Stimulated activated CD4-positive, alpha-beta T cell treated with anti-CD3 and anti-CD28 coated beads, Interleukin-1b, Interleukin-23, amount 100 ng/mL, for 48 hours (primary cell): ENCODE measurements at places on chromosomes 7 and 10.

GRCh38 chr10:107914450-107915214, 750.1 kb upstream of the SORCS1 start:
- no peak for DNase-seq

- DNase-seq, result no peak
These were observed 185.6 kb upstream of the LRGUK start for GRCh38 chr7:133941496-133941895.

- no peak for DNase-seq
These were observed 6.0 kb downstream of the TEX47 start for GRCh38 chr7:88789480-88790064.

DNA sequence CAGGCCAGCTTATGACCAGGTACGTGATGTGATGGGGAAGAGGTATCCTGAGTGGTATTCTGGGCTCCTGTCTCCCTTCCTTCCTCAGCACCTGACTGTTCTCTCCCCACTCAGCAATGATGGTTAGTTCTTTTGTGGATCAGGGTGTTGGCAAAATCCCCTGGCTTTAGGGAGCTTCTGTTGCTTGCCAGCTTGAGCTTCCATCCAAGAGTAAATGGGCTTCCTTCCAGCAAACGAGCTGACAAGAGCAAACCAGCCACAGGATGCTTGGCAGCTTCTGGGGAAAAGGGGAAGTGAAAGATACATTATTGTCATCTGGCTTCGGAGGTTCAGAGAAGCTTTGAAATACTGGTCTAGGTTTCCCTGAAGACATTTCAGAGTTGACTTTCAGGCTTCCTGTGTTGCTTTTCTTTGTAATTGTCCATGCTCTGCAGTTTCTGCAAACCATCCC, 5.2 kb downstream of the DUSP5 start:
- DNase-seq, result peak; percentile 24

DNA sequence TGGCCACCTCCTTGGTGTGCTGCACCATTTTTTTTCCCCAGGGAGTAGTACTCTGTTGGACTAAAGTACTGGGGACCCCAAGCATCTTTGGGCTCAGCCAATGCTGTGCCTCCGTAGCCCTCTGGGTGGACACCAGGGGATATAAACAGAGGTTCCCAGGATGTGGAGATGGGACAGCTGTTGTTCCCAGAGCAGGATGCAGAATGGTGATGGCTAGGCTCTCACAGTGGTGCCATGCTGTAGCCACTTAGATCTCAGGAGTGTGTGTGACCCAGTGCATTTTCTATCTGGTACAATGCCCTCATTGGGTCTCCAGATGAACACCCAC, 50.9 kb upstream of the SCIN start:
- DNase-seq, result no peak

GRCh38 chr10:5585517-5586206, 60.9 kb downstream of the CALML3 start:
- DNase-seq, result no peak

GRCh38 chr7:124269774-124270173, 236.9 kb upstream of the TMEM229A start:
- no peak for DNase-seq

DNA sequence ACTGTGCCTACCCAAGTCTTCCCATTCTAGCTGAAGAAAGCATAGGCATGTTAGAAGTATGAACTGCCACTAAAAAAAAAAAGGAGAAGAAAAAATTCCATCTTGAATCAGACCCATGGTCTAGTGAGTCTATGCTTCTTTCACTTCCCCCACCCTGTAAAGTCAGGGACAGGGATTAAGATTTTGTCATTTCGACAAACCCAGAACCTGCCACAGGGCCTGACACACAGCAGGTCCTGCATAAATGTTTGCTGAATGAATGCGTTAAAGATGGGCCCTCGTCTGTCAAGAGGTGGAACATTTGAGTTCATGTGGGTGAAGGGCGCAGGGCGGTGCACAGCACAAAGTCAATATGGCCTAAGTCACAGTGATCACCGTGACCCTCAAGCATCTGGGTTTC, 4.9 kb downstream of the HIPK2 start:
- no peak for DNase-seq

GRCh38 chr10:88152728-88153133, 289.3 kb downstream of the PTEN start:
- DNase-seq, result peak; percentile 75

DNA sequence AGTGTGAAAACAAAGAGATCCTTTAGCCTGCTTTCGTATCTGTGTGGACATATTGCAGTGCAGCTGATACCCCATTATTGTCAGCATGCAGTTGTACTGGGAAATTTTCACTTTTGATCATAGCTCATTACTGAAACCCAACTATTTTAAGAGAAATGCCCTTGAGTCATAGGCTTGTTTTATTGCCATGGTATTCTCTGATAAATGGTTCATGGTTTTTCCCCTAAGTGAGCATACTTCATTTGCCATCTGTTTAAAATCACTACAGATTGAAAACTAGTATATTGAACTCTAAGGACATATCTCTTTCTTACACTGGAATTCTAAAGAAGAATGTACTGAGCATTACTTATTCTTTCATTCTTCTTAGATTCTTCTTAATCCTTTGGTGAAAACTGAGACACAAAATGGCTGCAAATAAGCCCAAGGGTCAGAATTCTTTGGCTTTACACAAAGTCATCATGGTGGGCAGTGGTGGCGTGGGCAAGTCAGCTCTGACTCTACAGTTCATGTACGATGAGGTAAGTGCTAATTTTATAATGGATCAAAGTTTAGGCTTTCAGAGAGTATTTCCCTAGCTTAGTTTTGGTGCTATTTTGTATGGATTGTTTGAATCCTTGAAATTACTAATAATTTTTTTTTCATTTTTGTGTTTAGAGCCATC, 63.0 kb downstream of the RALA start:
- no peak for DNase-seq

DNA sequence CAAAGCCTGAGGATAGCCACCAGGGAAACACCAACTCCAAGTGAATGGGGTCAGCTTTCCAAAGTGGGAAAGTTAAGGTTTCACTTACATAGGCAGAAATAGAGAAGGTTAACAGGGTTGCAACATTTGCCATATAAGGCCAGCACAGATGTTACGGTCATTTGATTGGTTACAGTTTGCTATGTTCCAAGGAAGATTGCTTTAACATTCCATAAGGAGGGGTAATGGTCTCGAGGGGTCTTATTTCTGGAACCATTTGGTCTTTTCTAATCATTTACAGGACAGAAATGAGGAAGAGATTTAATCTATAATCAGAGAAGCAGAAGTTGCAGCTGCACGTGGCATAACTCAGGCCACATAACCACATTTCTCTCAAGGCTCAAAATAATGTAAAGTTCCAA, 679.4 kb upstream of the C7orf33 start:
- no peak for DNase-seq

DNA sequence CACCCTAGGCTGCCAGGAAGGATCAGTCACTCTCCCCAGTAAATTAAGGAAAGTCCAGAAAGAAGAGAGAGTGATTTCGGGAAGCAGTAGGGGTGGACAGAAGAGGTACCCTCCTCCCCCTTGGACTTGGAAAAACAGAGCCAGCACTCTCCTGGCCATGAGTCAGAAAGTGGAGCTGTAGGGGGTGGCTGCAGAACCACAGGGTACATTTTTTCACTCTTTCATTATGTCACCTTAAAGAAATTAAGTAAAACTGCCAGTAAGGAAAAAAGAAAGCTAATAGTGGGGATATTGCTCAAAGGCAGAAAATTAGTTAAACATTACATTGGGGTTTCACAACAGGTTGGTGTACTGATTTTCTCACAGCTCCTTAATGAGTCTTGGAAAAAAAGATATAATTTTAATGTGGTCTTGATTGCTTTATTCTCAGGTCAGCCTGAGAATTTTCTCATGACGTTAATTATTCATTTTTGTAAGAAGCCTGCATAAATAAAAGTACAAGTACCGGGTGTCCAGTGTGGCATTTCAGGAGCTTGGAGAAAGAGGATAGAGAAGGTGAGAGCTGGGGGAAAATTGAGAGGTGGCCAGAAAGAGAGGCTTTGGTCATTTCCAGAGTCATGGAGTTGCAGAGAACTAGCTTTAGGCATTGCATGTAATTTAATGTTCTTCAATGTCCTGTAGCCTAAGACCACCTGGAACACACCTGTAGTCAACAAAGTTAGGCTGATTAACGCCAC, 23.2 kb upstream of the AOAH start:
- DNase-seq, result no peak

DNA sequence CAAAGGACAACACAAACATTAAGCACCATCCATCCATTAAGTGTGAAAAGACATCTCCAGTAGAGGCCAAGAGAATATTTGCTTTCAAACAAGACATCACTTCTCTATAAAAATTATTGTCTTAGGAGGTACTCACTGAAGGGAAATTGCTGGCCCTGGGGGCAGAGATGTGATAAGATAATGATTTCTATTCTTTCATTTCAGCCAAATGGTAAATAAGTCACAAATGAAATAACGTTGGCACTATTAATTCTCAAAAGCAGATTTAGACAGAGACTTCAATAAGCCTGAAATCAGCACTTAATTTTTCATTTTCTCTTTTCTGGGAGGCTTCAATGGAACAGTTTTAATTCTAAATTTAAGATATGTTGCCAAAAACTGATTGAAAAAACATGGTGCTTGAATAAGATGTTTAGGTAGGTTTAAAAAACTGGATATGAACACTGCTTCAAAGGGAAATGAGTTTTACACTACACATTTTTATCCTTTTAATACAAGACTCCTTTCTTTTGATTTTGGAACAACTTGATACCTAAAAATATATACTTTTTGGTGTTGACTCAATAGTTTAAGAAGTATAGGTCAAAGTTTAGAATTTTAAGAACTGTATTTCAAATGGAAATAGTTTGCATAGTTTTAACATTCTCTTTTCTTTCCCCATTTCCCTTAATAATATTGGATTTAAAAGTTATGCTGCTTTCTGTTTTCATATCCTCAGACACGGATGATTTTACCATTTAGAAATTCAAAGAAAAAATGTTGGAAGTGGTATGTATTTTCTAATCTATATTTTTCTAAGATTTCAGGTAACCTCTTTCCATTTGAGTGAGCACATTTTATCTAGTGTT, 204.0 kb downstream of the AHR start:
- DNase-seq, result no peak

DNA sequence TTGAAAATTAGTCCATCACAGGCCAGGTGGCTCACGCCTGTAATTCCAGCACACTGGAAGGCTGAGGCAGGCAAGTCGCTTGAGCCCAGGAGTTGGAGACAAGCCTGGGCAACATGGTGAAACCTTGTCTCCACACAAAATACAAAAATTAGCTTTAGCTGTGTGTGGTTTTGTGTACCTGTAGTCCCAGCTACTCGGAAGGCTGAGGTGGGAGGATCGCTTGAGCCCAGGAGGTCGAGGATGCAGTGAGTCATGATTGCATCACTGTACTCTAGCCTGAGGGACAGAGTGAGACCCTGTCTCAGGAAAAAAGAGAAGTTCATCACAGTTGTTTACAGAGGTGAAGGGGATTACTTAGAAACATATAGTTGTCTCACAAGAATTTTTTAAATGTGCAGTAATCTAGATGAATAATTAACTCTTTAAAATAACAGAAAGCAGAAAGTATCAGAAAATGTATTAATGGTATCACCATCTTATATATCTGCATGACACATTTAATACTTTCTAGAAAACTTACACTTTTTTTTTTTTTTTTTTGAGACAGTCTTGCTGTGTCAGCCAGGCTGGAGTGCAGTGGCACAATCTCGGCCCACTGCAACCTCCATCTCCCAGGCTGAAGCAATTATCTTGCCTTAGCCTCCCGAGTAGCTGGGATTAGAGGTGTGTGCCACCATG, 8.9 kb downstream of the LCOR start:
- DNase-seq, result peak; percentile 6

- no peak for DNase-seq
These were observed 253.8 kb downstream of the DPP6 start for GRCh38 chr7:154306036-154306435.

DNA sequence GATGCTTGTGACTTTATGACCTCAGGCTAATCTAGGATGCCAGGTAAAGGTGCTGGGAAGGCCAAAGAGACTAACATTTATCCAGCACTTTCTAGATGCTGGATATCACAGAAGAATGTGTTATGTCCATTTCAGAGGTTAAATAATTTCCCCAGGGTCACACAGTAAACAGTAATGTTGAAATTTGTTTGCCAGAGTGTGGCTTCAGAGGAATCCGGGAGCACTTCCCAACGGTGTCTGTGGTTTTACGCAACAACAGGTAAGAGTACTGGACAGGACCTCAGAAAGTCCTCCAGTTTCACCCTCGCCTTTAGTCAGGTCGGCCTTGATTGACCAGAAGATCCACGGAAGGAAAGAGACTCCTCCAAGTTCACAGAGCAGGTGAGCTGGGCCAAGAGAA, 1.7 kb downstream of the SHTN1 start:
- DNase-seq, result no peak

GRCh38 chr7:156176039-156176438, 363.8 kb upstream of the SHH start:
- DNase-seq, result no peak

DNA sequence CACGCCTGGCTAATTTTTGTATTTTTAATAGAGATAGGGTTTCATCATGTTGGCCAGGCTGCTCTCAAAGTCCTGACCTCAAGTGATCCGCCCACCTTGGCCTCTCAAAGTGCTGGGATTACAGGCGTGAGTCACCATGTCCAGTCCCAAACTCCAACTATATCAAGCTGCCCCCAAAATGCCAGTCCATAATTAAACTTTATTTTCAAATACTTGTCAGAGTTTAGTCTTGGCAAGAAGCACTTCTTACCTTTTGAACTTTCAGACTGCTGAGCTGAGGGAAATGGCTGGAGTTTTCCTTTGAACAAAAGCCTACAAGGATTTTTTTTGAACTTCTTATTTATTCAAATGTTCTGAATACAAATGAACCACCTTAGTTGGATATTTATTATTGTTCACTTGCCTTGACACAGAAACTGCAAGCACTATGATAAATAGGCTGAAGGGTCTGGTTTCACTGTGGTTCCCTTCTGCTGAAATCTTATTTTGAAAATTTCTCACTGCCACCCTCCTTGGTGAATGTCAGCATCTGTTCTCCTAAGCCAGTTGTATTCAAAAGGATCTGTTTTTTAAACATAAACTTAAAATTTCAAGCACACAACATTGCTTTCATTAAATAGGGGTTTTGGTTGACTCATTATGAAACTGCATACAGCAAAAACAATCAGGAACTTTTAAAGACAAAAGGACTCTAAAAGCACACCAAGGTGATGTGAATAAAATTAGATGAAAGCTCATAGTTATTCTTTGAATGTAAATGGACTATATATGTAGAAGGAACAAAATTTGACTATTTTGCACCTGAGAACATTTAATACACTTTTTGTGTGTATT, 101.7 kb upstream of the SLC26A5 start:
- DNase-seq, result no peak

- no peak for DNase-seq
These were observed 25.2 kb downstream of the PDLIM1 start for GRCh38 chr10:95265572-95265971.

DNA sequence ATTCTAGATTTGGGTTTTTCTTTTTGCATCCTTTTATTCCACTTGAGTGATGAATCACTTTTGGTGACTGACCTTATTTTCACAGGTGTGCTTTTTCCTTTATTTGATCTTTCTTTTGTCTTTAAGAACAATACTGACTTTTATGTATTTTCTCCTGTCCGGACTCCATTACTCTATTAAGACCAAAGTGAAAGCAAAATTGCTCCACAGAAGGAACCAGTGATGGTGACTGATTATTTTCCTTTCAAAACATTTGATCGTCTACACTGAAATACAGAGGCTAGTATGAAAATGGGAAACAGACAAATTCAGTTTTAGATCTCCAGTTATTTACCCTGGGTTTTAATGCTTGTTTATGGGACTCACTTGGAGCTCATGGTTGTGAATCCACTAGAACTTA, 15.5 kb downstream of the EXOC4 start:
- DNase-seq, result no peak
